Renal cortex interstitium (tissue), 15 donors: ENCODE measurements at places on chromosomes 7 and 10. TPM values are rescaled to one million over a fixed set of nuclear protein-coding genes. Genes with fewer than 3 reads are reported as not detected.
A peak's percentile ranks its signal among the peaks of the same experiment; 100 is the strongest.

- DNase-seq = no peak
Measured at GRCh38 chr7:2511769-2512168, 7.8 kb upstream of the LFNG start.

GRCh38 chr7:130932667-130933432 lies 198.8 kb upstream of the KLF14 start:
- DNase-seq = no peak

DNA sequence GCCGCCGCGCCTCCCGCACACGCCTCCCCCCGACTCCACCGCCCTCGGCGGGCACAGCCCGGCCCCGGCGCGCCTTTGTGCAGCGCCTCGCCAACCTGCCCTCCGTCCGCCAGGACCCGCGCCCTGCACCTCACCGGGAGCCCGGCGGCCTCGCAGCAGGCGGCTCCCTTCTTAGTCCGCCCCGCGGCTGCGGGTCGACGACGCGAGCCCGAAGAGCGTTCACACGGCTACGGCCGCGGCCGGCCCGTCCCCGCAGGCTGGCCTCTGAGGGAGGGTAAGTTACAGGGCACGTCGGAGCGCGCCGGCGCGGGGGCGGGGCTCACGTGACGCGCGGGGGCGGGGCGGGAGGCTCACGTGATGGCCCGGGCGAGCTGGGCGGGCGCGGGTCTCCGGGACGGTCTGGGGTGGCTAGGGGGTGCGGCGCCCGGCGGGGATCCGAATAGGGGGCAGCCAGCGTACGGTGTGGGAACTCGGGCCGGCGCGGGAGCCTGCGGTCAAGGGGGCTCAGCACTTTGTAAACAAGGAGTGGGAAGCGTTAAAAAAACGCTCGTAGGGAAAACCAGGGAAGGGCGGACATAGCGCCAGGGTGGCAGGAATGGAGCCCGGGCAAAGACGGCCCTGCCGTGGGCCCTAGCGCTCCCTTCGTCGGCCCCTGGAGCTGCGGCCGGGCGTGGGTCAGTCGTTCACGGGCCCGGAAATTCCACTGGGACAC lies at the start of gene ARHGAP12:
Gene ARHGAP12, minus strand, starts transcription at position 283 of the 712 bp plus-strand sequence. CDS start 19,976 bp downstream, outside the sequence.
- DNase-seq = peak; percentile 88

DNA sequence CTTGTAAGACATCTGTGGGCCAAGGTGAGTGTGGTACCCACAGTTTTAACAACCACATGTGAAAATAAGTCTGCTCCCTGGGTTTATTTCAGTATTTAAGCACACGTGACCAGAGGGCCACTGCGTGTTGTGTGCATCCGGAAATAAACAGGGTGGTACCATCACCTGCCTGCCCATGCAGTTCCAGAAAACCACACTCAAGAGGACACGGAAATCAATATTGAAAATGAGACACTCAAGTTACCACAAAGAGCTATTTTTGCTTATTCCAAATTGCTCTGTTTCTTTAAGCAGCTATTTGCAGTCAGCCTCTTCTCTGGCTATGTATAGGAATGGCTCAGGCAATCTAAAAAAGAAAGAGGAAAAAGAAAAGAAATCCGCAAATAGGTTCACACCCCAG lies 71.8 kb upstream of the LOXL4 start:
- no peak for DNase-seq

DNA sequence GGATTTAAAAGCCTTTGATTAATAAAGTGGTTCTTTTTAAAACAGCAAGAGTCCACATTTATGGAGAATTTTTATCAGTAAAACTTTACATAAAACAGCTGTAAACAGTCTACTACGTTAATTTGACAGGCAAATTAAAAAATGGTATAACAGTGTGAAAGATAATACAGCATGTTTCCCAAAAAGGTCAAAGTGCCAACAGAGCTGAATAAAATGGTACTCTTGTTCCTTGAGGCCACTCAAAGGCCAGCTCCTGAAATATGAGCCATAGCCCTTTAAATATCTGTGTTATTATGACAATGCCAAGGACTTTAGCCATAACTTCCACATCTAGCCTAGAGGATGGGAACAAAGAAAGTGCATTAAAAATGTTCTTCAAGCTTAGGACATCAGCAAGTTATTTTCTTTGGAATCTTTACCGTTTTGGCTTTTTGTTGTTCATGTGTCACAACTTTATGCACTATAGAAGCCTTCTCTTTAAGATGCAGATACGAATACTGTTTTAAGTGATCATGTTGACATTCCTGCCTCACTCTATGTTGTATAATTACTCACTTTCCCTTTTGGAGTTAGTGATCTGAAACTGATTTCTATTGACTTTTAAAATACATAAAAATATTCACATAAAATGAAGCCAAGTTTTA lies 165.6 kb downstream of the RNLS start:
- DNase-seq = peak; percentile 25

- DNase-seq = no peak
Measured at GRCh38 chr10:14429043-14429700, 98.4 kb upstream of the FRMD4A start.

GRCh38 chr10:3180355-3181025 lies 7.9 kb upstream of the PITRM1 start:
- DNase-seq = no peak

DNA sequence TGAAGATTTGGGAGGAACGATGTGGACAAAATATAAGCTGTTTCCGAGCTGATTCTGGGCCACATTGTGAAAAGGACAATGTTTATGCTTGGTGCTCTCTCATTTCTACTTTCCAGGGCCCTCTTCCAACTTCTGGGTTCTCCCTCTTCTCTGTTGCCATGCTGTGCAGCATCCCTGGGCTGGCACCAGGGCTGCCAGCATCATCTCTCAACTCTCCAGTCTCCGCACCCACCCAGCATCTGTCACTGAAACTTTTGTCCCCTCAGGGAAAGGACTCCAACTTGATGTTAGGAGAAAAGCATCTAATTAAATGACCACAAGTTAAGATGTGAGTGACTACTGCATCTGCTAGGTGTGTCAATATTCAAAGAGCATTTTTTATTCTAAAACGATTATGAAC lies 26.7 kb downstream of the CFAP58 start:
- no peak for DNase-seq

GRCh38 chr7:2761801-2762497 lies 73.9 kb downstream of the AMZ1 start:
- no peak for DNase-seq

DNA sequence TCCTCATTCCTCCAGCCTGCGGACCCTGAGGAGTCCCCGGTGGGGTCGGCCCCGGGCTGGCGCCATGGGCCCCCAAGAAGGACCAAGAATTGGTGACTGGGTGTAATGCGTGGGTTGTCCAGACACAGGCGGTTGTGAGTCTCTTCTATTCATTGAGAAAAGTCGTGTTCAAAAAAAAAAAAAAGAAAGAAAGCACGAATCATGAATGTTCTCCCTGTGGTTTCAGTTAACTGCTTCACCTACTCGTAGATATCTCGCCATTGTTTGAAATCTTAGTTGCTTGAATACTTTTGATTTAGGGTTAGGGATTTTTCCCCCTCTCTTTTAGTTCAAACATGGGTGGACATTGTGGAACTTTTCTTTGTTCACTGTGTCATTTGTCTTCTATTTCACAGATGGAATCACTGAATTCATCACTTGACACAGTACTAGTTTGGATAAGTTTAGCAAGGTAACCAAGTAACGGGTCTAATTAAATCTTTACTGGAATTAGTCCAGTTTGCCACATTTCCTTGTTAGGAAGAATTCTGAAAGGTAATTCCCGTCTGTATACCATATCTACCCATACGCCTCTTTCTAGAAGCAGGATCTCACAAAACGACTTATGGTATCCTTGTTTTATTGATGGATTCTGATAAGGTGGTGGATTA lies 775 bp downstream of the STARD3NL start:
- peak; percentile 44 for DNase-seq

- no peak for DNase-seq
Measured at GRCh38 chr7:17367502-17367901, 69.0 kb downstream of the AHR start.

ZNF736 gene
- 16.0 TPM for polyA plus RNA-seq

USP6NL gene
- 29.9 TPM for polyA plus RNA-seq

TMEM184A gene
- 6.0 TPM for polyA plus RNA-seq

MCMBP gene
- 65.4 TPM for polyA plus RNA-seq

NKX1-2 gene
- polyA plus RNA-seq = not detected

TMEM243 gene
- 42.7 TPM for polyA plus RNA-seq

AGR2 gene
- polyA plus RNA-seq = 74.6 TPM

ELAPOR2 gene
- polyA plus RNA-seq = 8.9 TPM

DENND2A gene
- polyA plus RNA-seq = 35.4 TPM

KIAA1549 gene
- polyA plus RNA-seq = 15.3 TPM

FGL2 gene
- 43.9 TPM for polyA plus RNA-seq

MICU1 gene
- 77.1 TPM for polyA plus RNA-seq

FGFBP3 gene
- polyA plus RNA-seq = 3.6 TPM

BMPER gene
- 24.7 TPM for polyA plus RNA-seq

PI4K2A gene
- polyA plus RNA-seq = 18.9 TPM

SMKR1 gene
- polyA plus RNA-seq = 2.5 TPM
